Neural cell (in vitro differentiated cells): ENCODE measurements at places on chromosomes 1 and 21. TPM values are rescaled to one million over a fixed set of nuclear protein-coding genes. Genes with fewer than 3 reads are reported as not detected.

TCP10L gene
- 1.7 and 2.1 TPM in 2 replicates for polyA plus RNA-seq

AIRE gene
- not detected in 2 replicates for polyA plus RNA-seq

PADI2 gene
- polyA plus RNA-seq = 1.6 and 2.2 TPM in 2 replicates

FGR gene
- polyA plus RNA-seq = not detected in 2 replicates

NUP133 gene
- 60.2 and 73.4 TPM in 2 replicates for polyA plus RNA-seq

FLG2 gene
- polyA plus RNA-seq = not detected in 2 replicates

SETD4 gene
- polyA plus RNA-seq = 64.4 and 65.2 TPM in 2 replicates

C1orf185 gene
- polyA plus RNA-seq = not detected in 2 replicates

RUNX3 gene
- polyA plus RNA-seq = not detected in 2 replicates

KLHDC7A gene
- 0.04 TPM in 1 of 2 replicates, not detected in the other for polyA plus RNA-seq

TSSK3 gene
- polyA plus RNA-seq = not detected in 2 replicates

SH2D5 gene
- polyA plus RNA-seq = 14.1 and 27.9 TPM in 2 replicates

GMEB1 gene
- 4.9 and 5.8 TPM in 2 replicates for polyA plus RNA-seq
